Fibroblast of skin of right quadriceps (primary cell): ENCODE measurements at places on chromosomes 11 and 22.

GRCh38 chr11:35633827-35634423 is 15.7 kb downstream of the FJX1 start:
- DNase-seq, result no peak

GRCh38 chr11:80783561-80783960 is 1342.7 kb upstream of the TENM4 start:
- no peak for DNase-seq

DNA sequence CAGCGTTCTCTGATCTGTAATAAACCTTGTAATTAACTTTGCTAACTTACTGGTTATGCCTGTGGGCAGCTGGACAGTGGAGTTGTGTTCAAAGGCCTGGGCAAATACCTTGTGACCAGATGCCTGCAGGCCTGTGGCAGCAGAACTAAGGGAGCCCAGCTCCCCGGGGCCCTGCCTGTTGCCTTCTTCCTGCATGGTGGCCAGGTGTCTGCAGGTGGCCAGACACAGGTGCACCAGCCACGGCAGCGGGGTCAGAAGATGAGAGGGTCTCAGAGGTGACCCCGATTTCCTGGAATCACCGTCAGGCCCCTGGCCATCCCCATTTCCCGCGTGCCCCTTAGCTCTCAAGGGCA is 127.2 kb downstream of the OSBP2 start:
- no peak for DNase-seq

DNA sequence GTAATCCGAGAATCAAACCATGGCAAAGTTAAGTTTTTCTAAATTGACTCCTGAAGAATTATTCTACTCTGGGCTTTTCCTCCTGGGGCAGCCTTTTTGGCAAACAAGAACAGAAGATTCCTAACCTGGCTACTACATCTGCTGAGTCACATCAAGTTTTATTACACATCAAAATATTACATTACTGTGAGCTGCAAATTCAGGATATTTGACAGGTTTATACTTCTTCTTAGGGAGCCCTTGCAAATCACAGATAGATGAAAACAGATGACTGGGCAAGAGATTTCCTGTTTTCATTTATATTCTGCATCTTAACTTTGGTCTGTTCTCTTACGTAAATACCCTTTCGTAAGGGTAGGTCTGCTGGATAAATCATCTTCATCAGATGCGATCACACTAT is 23.6 kb downstream of the XRRA1 start:
- peak; percentile 89 for DNase-seq

- DNase-seq, result no peak
These were observed 5.3 kb upstream of the CDC42BPG start for GRCh38 chr11:64849598-64850356.

DNA sequence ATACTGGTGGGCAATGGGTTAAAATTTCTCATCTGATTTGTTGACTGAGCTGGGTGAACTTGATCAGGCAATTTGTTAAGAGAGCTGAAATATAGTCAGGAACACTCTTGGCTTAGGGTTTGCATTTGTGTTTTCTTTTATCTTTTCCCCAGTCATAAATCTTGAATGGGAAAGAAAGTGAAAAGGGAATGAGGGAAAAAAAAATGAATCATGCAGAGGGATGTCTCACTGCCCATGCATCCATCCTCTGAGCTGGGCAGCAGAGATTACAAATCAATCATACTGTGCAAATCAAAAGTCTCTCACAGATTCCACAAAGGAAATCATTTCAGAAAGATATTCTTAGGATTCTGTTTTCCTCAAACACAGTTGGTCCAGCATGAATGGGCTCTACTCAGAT is 174.2 kb upstream of the MPPED2 start:
- DNase-seq, result peak; percentile 39

DNA sequence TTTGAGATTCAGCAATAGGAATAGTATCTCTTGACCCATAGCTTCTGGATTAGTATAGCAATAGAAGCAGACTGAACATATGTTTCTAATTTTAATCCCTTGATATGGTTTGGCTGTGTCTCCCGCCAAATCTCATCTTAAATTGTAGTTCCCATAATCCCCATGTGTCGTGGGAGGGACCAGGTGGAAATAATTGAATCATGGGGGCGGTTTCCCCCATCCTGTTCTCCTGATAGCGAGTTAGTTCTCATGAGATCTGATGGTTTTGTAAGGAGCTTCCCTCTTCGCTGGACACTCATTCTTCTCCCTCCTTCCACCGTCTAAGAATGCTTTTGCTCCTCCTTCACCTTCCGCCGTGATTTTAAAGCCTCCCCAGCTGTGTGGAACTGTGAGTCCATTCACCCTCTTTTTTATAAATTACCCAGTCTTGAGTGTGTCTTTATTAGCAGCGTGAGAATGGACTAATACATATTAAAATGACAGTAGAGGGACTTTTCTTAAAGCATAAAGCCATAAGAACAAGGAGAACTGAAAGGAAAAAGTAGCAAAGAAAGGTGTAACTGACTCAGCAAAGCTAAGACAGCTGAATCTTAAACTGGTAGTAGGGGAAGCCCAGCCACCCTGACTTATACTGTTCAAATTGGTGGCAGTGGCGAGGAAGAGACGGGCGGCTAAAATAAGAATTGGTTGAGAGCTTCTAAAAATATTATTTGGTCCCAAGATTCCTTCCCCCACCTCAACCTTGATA is 20.3 kb upstream of the SLN start:
- peak; percentile 6 for DNase-seq

GRCh38 chr11:11798586-11799438 is 43.0 kb upstream of the USP47 start:
- DNase-seq, result no peak

DNA sequence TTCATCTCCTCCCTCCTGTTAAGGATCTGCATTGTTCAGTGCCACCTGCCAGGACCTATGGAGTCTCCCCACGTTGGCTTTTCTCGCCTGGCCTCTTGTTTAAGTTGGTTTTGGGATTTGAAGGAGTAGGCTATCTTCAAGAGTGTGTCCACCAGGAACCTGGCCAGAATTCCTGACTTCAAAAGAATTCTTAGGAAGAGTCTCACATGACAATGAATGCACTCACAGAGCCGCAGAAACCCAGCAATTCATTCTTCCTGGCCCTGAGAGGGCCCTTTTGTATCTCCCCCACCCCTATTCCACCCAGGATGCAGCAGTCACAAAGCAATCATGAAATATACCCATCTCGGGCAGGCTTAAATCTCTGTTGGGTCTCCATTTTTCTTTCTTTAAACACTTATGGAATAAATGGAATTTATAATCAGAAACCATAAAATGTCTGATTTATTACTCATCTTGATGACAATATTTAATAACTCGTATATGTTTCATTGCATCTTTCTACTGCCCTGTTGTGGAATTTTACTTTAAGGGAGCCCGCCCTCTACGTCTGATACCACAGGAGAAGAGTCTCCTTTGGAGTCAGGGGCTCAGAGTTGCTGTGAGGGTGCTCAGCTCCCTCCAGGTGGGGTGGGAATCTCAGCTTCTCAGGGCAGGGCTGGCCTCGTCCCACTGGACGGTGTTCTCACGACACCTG is 507.0 kb downstream of the NTM start:
- no peak for DNase-seq

- no peak for DNase-seq
These were observed 30.1 kb downstream of the SMCO4 start for GRCh38 chr11:93512949-93513667.

GRCh38 chr11:68044898-68045351 is 6.1 kb downstream of the TCIRG1 start:
- DNase-seq, result no peak

DNA sequence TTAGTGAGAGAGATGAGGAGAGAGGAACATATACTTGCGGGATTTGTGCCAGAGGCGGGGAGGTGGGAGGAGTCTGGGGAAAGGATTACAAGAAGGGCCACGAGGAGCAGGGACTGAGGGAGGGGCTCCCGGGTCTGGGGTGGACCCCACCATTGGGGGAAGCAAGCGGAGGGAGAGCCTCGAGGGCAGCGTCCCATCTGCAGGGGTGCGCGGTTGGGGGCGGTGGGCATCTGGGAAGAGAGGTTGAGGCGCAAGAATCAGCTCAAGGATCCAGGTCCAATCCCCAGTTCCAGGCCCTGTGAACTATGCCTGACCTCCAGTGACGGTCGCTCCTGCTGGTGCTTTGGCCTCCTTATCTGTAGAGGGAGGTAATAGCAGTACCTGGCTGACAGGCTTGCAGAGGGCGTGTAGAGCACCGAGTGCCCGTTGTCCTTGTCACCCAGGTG is 38.0 kb downstream of the ADAMTS15 start:
- DNase-seq, result no peak

DNA sequence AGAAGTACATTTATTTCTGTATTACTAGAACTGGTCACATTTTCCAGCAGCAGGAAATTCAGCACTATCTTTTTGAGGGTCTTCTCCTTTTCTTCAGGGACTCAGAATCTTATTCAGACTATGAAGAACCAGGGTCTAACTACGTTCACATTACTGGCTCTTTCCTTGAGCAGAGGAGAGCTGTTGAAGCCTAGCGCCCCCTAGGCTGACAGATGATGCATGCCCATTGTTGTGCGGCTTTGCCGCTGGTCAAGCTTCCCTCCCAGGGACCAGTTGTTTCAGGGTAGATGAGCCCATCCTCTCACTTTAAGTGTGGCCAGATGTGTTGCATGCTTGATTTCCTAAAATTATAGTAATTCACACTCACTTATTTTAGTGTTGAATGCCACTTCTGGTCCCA is 168.2 kb upstream of the PDGFD start:
- no peak for DNase-seq

- peak; percentile 90 for DNase-seq
These were observed 77.3 kb downstream of the YAP1 start for GRCh38 chr11:102187416-102188151.

GRCh38 chr11:57432714-57433163 is 5.8 kb upstream of the SLC43A3 start:
- peak; percentile 76 for DNase-seq

DNA sequence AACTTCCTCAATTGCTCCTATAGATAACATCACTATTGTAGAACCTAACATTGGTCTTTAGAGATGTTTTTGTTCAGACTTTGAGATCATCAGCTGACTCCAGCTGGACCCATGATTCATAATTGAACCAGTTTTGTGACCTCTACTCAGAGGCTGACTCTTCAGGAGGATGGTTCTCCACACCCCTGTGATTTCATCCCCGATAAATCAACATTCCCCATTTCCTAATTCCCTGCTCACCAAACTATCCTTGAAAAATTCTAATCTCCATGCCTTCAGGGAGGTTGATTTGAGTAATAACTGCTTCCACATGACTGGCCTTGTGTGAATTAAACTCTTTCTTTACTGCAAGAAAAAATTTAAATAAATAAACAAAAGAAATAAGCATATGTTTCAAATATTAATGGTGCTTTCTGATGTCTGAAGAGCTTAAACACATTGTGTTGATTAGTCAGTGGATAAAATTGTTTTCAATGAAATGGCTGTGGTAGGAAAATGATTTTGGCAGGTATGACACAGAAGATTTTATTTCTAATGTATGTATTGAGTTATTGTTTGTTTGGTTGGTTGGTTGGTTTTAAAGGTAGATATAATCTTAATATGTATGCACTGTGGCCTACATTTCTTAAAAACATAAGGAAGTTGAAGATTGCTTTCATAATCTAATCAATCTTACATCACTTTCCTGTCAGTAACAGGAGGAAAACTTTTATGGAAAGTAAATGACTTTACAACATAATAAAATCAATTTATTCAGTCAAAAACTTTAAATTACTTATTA is 427.9 kb upstream of the CCDC179 start:
- DNase-seq, result peak; percentile 97

DNA sequence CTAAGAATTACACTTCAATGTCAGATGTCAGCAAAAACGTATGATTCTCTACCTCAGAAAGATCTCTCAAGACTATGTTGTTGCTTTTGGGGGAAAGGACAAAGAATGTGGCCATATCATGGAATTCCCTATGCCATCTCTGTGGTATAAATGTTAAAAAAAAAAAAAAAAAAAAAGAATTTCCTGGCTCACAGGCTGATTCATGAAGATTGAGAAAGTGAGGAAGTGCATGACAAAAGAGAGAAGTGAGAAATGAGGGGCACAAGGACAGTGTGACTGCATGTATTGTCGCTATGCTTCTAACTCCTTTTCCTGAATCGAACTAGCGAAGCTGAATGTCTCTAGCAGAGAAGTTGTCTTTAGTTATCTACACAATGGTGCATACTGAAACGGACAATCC is 80.6 kb upstream of the CARD18 start:
- DNase-seq, result no peak

GRCh38 chr11:7977232-7977917 is 9.8 kb upstream of the EIF3F start:
- peak; percentile 85 for DNase-seq

DNA sequence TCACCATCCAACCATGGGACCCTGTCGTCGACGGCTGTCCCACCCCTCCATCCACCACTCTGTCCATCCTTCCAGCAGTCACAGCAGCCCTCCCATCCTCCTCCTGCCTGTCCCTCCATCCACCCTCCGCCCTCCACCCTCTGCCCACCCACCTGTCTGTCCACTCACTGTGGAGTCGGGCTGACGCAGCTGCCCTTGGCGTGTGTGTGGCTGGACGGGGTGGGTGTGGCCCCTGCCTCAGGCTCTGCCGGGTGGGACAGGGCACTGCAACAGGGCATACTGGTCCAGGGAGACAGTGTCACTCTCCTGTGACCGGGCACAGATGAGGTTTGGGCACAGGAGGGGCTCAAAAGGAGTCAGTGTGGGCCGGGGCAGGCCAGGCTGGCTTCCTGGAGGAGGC is 1.9 kb downstream of the PKP3 start:
- DNase-seq, result no peak

DNA sequence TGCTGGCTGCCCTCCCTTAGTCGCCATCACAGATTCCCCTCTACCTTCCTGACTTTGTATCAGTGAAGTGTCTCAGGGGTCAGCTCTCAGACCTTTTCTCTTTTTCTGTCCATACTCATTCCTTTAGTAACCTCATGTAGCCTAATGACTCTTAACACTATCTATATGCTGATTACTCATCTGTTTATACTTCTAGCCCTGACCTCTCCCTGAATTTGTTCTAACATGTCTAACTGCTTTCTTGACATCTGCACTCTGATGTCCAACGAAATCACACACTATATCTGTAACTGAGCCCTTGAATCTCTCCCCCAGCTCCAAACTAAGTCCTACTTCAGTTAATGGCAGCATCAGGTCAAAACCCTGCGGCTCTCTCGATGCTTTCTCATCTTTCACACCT is 135.8 kb upstream of the TIMP3 start:
- DNase-seq, result no peak

DNA sequence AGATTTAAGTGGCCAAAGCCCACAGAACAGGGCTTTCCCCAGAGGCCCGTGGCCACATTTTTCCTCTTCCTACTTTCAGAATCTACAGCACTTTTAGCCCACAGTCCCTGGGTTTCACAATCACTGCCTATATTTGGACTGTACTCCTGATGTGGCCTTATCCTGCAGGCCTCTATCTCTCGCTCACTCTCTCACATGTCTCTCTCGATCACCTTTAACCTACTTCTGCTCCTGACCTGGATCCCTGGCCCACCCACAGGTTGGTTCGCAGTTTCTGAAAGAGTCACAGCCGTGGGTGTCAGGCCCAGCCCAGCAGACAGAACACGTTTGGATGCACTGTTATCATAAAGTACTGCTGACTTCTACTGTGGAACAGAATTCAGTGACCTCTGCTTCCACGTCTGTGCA is 55.5 kb downstream of the LARGE1 start:
- DNase-seq, result no peak

GRCh38 chr11:113202431-113202830 is 112.0 kb upstream of the TTC12 start:
- DNase-seq, result no peak
